Stimulated activated CD8-positive, alpha-beta memory T cell treated with anti-CD3 and anti-CD28 coated beads, Interleukin-4, amount 100 ng/mL, for 1 hour (primary cell): ENCODE measurements at places on chromosomes 11 and 22.

- no peak for DNase-seq
Observed at GRCh38 chr11:107549253-107549953, 16.1 kb downstream of the ALKBH8 start.

DNA sequence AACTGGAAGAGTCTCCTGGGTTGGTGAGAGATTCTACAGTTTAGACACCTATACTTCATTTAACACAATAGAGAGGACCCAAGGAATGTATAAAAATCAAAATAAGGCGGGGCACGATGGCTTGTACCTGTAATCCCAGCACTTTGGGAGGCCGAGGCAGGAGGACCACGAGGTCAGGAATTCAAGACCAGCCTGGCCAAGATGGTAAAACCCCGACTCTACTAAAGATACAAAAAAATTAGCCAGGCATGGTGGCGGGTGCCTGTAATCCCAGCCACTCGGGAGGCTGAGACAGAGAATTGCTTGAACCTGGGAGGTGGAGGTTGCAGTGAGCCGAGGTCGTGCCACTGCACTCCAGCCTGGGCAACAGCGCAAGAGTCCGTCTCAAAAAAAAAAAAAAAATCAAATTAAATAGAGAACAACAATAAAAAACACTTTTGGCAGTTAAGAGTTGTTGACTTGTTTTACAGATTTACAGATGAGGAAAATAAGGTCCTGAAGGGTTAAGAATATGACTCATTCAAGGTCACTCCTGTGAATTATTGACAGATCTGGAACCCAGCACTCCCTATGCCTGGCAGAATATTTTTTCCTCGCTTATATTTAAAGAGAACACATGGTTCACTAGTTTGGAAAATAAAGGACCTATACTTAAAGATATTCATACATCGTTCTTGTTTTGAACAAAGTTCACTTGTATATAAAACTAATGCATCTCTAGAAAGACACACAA, 5.2 kb downstream of the LGR4 start:
- DNase-seq, result no peak

DNA sequence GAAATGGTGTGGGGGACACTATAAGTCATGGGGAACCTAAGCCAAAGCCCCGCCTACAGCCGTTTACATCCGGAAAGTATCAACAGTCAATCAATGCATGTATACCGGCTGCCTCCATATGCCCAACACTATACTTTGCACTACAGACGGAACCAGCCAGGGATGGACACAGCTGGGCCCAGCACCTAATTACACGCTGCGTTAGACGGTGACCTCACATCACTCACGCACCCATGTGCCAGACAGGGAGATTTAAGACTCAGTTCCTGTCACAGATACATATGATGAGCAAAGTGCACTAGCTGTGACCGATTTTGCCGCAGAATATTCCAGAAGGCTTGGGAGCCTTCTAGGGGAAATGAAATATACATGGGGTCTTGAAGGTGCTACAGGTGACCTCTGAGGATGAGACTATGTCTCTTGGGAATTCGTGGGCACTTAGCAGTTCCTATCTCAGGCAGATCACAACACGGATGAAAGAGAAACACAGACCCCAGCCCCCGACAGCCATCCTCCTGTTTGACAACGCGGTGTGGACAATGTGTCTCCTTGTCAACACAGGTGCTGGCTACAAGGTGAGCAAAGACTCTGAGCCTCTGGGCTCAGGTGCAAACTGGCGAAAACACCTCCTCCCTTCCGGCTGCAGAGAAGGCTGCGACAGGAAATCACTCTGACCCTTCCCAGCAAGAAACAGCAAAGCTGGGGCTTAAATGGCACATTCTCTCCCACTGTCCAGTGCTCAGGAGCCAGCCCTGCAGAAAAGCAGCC, 8.0 kb downstream of the AHNAK start:
- DNase-seq, result no peak

GRCh38 chr11:38305682-38306081, 1707.6 kb upstream of the RAG2 start:
- DNase-seq, result no peak

- no peak for DNase-seq
Observed at GRCh38 chr22:44361391-44362126, 48.8 kb upstream of the SHISAL1 start.

- no peak for DNase-seq
Observed at GRCh38 chr22:19900707-19901436, 40.7 kb upstream of the COMT start.

GRCh38 chr22:19038728-19039447, 83.3 kb downstream of the DGCR2 start:
- no peak for DNase-seq

GRCh38 chr11:127931803-127932202, 655.6 kb downstream of the ETS1 start:
- DNase-seq, result no peak

DNA sequence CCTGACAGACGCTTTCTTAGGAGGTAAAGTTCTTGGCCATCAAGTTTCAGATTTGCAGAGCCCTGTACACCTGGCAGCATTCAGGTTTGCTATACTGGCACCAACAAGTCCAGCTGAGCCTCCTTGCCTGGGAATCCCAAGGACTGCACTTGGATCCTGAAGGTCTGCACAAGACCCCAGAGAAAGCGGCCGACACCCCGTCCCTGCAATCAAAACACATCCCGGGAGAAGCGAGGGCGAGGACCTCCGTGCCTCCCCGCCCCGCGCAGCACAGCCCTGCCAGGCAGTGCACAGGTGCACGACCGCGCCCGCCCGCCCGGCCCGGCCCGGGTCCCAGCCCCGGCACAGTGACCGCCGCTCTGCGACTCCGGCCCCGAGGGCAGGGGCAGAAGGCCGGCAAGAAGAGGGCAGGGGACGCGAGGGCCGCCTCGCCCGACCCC, 559 bp downstream of the MRTFA start:
- DNase-seq, result no peak

- no peak for DNase-seq
Observed at GRCh38 chr22:45292731-45293442, 8.1 kb downstream of the UPK3A start.

DNA sequence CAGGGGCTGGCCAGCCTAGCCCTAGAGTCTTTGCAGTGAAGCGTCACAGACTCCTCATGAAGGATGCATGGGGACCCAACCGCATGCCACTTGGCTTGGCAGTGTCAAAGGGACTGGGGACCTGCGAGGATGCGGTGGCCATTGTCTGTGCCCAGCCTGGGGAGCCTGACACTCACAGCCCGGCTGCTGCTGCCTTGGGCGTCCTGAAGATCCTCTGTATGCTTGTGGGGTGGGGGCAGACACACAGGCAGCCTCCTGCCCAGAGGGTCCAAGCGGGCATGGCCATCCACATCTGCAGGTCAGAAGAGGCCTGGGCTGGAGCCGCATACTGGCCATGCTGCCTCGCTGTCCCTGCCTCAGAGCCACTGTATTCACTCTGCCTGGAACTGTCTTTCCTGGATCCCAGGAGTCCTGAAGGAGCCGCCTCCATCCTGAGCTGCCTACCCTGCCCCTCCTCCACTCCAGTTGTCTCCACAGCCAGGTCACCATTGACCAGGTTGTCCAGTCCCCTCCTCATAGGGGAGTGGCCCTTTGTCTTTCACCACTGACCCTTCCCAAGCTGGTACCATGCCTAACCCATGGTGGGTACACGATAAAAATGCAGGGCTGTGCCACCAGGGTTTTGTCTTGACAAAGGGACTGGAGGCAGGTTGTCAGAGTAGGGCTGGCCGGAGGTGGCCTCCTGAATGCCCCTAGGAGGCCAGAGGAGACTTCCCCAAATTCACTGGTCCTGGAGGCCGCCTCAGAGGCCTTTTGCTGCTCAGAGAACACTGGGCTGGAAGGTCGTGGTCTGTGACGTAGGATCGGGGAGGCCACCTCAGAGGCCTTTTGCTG, 107.0 kb downstream of the KCNQ1OT1 start:
- no peak for DNase-seq

GRCh38 chr11:35654711-35655110, 7.9 kb upstream of the TRIM44 start:
- no peak for DNase-seq

GRCh38 chr22:38951734-38952133, 5.7 kb upstream of the APOBEC3A start:
- no peak for DNase-seq

GRCh38 chr11:48032721-48033120, 52.4 kb downstream of the PTPRJ start:
- no peak for DNase-seq

DNA sequence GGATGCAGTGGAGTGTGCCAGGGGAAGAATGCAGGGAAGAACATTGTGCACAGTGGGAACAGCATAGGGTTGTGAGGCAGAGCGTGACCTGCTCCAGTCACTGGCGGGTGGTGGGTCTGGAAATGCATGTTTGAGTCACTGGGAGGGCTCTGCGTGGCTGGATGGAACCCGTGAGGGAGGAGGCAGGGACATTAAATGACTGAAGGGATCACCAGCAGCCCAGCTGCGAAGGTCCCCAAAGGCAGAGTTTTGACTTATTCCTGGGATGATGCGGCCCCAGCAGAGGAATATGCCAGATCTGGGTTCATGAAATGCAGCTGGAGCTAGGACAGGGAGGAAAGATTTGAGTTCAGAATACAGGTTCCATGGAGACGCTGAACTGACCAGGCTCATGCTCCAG, 104.0 kb upstream of the FGF3 start:
- DNase-seq, result no peak

- no peak for DNase-seq
Observed at GRCh38 chr22:24105013-24105360, 76.3 kb upstream of the SUSD2 start.

DNA sequence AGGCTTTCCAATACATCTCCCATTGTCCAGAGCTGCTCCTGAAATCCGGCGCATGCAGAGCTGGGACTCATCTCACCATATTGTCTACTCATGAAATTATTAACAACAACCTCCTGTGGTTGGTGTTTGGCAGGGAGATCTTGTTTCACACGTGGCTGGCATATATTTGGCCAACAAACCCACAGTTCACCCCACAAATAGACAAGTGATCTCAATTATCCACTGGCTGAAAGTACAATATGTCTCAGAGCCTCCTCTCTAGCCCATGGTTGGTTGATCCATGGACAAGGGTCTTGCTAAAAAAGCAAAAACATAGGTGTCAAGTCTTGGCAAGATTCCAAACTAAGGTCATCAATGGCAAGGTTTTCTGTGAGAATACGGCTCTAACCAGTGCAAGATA, 386.9 kb downstream of the ETS1 start:
- DNase-seq, result no peak

DNA sequence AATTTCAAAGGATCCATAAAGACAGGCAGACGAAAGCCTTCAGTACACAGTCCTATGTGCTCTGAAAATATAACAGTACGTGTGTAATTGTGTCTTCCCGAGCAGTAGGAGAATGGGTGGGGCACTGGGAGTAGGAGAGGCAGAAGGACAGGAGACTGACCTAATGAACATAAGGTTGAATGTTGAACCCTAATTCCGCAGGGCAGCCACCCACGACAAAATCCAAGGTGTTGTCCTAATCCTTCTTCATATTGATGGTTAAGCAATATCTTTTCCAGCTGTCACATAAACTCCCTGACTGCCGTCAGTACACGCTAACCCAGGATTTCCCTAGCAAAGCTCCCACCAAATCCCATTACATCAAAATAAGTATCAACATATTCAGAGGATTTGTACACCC, 34.5 kb downstream of the SPATA19 start:
- no peak for DNase-seq

GRCh38 chr11:132961453-132961852, 570.8 kb downstream of the OPCML start:
- no peak for DNase-seq

GRCh38 chr11:121105063-121105480, 4.0 kb downstream of the TECTA start:
- no peak for DNase-seq

DNA sequence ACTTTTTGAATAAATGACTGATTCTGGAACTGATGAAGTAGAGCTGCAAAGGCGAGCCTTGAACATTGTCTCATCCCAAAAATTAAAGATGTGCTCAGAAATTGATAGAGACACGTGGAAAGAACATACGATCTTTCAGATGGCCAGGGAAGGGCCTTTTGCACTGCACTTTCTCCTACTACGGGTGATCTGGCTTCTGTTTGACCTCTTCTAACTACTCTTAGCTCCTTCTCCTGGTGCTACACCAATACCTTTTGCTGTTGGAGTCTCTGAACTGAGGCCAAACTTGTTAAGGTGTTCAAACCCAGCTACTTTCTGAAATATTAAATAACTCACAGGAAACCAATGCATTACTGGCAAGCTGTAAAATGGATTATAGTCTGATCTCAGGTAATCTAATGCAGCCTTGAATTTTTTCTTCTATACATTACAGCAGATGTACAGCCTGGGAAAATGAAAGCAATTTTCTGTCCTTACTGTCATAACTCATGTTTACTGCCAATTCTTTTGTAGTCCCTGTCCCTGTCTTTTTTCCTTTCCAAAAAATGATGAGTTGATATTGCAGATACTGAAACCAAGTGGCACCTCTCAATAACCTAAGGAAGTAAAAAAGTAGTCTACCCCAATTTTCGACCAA, 1086.1 kb upstream of the CNTN5 start:
- no peak for DNase-seq

- no peak for DNase-seq
Observed at GRCh38 chr11:124039557-124039956, 1.6 kb downstream of the OR10G7 start.

GRCh38 chr11:66006134-66006890, 4.0 kb downstream of the BANF1 start:
- no peak for DNase-seq

GRCh38 chr22:23369054-23369685, 188.9 kb downstream of the BCR start:
- DNase-seq, result no peak

- peak; percentile 96 for DNase-seq
Observed at GRCh38 chr11:57667736-57668433, at the start of gene ZDHHC5. Gene ZDHHC5, plus strand, starts transcription at chr11:57668114. Its CDS starts 4,977 bp downstream, at chr11:57673091.

GRCh38 chr11:105108247-105108646, 31.3 kb downstream of the CARD18 start:
- DNase-seq, result no peak

- no peak for DNase-seq
Observed at GRCh38 chr11:44774731-44775130, 48.0 kb downstream of the TSPAN18 start.

GRCh38 chr11:12245091-12245490, 132.3 kb upstream of the PARVA start:
- DNase-seq, result no peak

- DNase-seq, result no peak
Observed at GRCh38 chr22:37209140-37209845, 3.0 kb downstream of the SSTR3 start.

- DNase-seq, result no peak
Observed at GRCh38 chr22:48539261-48539660, 1288.4 kb downstream of the BRD1 start.
